ENCODE measurements at places on chromosomes 6 and 20.

GRCh38 chr20:58130581-58130980, 97.9 kb downstream of the ANKRD60 start:
- no peak for DNase-seq

GRCh38 chr6:157929076-157929475, 52.6 kb upstream of the SYNJ2 start:
- no peak for DNase-seq

- DNase-seq, result no peak
These were observed 342.8 kb downstream of the FOXA2 start for GRCh38 chr20:22241609-22242008.

DNA sequence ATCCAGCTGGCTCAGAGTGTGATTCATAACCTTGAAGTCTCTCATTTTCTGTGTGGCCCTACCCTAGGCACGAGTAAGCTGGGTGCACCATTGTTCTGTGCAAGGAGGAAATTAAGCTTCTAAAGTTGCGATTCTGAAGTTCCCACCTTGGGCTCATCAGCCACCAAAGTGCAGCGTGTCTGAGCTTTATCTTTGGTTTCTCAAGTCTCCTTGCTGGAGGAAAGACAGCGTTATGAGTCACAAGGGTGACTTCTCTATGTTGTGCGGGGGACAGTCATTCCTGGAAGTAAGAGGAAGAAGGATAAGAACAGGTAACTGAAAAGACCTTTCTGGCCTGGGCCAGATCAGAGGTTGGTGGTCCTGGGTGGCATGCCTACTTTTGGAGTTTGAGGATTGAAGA, 16.8 kb downstream of the MRAP2 start:
- no peak for DNase-seq

DNA sequence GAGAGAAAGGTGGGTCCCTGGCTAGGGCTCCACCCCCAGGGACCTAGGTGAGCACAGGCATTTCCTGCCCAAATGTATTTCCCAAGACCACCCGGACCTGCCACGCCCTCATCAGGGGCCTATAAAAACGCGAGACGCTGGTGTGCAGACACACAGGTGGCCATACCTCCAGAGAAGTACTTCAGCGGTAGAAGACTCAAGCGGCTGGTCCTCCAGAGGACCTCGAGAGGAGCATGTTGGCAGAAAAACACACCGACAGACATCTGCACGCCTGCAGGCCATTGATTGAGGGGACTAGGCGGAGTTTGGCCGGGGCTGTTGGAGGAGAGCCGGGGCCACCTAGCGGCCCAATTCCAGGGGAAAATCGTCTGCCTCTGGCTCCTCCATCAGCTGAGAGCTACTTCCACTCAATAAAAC, 695.8 kb upstream of the MMS22L start:
- DNase-seq, result no peak

DNA sequence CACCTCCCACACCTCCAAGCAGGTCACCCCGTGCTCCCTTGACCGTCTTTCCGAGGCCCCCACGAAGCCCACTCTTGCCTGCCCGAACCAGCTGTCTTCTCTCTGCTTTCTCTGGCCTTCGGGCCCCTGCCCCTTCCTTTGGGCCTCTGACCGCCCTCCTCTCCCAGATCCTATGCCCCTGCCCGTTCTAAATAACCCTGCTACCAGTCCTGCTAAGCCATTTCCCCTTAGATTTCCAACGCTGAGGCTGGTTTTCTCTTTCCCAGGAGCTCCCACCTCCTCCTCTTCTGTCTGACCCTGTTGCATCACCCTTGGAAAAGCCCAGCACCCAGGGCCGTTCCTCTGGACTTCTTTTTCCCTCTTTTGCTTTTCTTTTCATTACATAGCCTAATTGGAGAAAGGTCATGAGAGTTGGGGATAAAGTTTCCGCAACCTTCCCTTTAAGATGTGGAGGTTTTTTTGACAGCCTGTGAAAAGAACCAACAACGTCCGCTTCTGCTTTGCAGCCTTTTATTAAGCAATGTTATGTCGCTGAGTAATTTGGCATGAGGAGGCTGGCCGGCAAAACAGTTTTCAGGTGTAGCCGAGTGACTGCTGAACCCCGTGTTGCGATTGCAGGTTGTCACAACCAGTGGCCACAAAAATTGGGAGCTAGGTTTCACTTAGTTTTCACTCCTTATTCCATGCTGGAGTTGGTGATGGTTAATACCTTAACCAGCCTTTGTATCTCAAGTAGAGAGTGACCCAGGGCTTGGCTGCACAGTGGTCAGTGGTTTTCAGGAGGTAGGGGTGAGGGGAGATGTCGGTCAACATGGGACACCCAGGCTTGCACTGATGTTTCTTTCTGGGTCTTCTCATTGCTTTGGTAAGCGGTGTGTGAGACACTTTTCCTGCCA, 970 bp downstream of the BLTP3A start:
- peak; percentile 51 for DNase-seq

- DNase-seq, result no peak
These were observed 675.7 kb upstream of the AGPAT4 start for GRCh38 chr6:161949531-161949930.

- no peak for DNase-seq
These were observed 123.8 kb downstream of the RFPL4B start for GRCh38 chr6:112470950-112471349.

DNA sequence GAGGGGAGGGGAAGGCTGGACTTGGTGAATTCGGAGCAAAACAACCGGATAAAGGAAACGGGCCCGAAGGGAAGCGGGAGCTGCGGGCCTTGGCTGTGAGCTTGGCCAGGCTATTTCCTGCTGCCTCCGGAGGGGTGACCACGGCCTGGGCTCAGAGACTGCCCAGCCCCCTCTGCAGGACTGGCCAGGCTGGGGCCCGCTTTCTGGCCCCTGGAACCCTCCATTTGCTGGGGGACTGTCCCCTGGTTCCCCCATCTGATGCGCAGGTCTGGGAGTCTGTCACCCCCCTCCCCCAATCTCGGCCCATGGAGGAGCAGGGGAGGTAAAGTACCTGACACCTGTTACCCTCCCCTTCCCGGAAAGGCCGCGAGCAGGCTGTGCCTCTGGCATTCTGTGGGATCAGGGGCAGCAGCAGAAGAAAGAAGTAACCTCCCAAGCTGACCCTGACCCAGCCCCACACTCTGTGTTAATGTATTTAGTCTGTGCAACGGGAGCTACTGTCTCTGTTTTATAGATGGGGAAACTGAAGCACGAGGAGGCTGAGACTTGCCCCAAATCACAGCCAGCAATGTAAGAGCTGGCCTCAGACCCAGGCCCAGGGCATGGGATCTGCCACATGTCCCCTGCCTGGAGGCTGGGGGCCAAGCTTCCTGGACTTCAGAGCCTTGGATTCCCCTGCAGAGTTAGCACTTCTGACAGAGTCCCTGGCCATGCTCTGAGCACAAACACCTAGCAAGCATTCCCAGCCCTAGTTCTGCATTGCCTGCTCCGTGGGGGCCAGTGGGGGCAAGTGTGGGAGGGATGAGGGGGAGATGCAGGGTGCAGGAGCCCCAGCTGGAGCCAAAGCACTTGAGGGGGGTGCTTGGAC, 3.5 kb downstream of the C20orf204 start:
- no peak for DNase-seq

DNA sequence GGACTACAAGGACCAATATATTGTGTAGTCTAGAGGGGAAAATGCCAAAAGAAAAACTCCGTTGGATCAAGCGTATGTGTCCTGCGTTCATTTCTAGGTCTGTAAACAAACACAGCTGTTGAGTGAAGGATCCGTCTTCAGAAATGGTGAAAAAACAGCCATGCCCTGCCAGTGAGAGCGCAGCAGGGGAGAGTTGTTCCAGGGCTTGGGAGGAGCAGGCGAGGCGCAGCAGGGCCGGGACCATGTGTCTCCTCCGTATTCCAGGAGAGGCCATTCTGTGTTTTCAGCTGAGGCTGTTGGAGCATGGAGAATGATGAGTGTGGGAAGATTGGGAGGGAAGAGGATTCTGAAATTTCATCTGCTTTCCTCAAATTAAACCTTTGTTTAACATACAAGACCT, 38.0 kb downstream of the BMP6 start:
- no peak for DNase-seq

Data from activated CD4-positive, alpha-beta T cell treated with anti-CD3 and anti-CD28 coated beads, Interleukin-10, Interleukin-2, amounts not matched to agents 100 ng/mL and 50 ng/mL, durations not matched to agents 16 hours and 8 hours (primary cell).